ENCODE measurements at places on chromosomes 1 and 21.

- DNase-seq = peak; percentile 30
Measured at GRCh38 chr1:210294999-210295745, 33.5 kb upstream of the HHAT start.

GRCh38 chr1:229116114-229116513 lies 154.8 kb upstream of the RAB4A start:
- peak; percentile 79 for DNase-seq

DNA sequence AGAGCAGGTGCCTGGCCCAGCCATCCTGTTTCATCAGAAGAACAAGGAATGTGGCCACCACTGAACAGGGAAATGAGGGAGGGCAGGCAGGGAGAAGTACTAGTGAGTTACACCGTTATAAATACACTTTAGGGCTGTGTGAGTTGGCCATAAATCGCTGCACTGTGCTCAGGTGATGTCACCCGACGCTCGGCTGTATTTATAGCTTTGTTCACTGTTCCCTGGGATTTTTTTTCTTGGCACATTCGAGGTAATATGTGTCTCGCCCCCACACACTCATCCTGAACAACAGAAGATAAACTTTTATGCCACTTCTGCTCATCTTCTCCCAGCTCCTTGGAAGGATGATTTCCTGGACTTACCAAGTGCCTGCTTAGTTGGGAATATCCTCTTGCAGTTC lies 9.0 kb upstream of the KIRREL1 start:
- peak; percentile 49 for DNase-seq

- DNase-seq = no peak
Measured at GRCh38 chr1:93611668-93612067, 70.0 kb downstream of the BCAR3 start.

- DNase-seq = no peak
Measured at GRCh38 chr1:221643404-221644144, 98.3 kb downstream of the DUSP10 start.

- DNase-seq = no peak
Measured at GRCh38 chr1:114003431-114003830, 24.2 kb downstream of the OLFML3 start.

DNA sequence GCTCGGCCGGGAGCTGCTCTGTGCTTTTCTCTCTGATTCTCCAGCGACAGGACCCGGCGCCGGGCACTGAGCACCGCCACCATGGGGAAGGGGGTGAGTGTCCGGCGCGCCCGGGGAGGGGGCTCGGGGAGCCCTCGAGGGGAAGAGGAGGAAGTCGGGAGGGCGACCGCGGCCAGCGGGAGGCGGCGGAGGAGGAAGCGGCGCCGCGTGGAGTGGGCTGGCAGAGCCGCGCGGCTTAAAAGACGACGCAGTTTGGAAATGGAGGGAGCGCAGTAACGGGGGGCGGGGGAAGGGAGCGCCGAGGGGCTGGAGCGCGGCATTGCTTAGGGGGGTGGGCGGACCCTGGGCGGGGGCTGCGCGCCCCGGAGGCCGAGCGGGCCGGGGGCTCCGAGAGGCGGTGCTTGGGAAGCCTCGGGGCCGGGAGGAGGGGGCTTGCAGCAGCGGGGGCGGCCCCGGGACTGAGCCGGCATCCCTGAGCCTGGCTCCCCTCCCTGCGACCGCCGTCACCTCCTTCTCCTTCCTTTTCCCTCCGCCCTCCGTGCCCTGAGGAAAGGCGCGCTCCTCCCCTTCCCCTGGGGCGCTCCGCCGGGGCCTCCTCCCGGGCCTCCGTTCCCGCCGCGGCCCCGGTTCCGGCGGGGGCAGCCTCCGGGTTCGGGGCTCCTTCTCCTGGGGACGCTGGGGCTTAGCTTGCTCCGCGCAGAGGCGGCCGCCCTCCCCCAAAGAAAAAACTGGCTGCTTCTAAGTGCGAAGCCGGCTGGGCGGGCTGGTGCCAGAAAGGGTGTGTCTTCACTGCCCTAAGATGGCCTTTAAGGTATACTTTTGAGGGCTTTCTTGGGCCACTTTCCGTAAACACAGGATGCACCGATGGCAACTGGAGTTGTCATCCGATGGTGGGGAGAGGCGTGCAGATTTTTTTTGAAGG lies 648 bp downstream of the ATP1A1 start:
- peak; percentile 69 for DNase-seq

DNA sequence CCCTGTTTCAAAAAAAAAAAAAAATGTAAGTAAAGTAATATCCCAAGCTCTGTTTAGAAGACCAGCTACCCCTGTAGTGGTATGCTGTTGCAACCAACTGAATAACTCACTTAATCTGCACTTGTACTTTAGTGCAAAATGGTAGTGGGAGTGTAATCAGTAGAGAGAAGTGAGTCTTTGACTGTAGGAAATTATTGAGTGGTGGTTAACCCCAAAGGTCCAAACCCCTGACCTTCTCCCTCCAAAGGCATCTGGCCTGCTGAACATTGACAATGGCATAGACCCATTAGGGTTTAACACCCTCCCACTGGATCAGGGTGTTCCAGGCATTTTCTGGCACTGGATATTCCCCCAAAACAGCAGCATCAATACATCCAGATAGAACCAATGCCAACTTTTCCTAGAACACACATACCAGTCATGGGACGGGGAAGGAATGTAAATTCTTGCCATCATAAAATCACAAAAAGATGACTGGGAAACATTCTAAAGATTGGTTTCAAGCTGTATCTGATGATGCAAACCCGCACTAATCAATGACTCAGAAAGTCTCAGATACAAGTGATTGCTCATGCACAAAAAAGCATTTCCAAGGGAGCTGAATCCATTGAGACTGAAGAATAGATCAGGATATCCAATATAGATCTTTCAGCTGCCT lies 110.3 kb downstream of the MRPL39 start:
- DNase-seq = no peak

DNA sequence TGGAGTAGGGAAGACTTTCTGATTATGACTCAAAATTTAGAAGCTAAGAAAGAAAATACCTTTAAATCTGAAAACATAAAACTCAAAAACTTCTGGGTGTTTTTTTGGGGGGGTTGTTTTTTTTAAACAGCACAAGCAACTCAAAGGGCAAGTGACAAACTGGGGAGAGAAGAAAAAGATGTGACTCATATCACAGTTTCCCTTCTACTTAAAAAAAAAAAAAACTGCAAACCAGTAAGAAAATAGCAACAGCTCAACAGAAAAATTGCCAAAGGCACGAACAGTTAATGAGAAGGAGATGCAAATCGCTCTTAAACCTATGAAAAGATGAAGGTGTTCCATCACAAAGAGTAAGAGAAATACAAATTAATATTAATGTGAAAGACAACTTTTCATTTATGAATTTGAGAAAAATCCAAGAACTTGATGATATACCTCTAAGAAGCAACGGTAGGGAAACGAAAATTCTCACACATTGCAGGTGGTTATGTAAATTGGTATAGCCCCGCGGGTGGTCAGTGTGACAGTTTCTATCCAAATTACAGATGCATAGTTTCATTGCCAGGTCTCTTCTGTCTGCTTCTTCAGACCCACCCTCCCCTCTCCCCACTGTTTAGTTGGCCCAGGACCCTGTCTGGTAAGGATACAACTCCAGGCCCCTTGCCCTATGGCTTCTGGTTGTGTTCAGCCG lies 9.0 kb downstream of the IFNAR2 start:
- no peak for DNase-seq

DNA sequence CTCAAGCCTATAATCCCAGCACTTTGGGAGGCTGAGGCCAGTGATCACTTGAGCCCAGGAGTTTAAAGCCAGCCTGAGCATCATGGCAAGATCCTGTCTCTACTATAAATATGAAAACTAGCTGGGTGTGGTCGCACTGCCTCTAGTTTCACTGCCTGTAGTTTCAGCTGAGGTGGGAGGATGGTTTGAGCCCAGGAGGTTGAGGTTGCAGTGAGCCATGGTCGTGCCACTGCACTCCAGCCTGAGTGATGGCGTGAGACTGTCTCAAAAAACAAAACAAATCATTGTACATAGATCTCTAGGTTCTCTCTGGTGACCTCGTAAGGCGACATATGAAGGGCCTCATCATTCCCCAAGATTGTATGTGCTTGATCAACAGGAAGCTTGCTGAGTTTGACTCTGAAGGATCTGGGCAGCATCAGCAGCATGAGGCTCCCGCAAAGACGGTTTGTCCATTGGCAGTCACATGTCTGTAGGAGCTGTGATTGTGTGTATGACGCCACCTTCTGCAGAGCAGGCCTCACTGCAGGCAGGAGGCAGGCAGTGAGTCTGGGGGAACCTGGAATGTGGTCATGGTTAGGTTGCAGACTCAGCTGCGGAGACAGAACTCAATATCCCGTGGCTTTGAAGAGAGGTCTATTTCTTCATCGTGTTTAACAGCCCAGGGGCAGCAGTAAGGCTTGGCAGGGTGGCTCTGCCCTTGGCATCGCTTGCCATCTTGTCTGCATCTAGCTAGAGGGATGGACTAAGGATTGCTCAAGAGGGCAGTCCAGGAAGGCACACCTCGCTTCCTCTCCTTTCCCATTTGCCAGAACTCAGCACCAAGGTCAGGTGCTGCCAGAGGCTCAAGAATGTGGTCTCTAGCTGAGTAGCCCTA lies 14.0 kb downstream of the ATP5PO start:
- no peak for DNase-seq

GRCh38 chr1:35876988-35877387 lies 6.0 kb upstream of the AGO1 start:
- DNase-seq = no peak

DNA sequence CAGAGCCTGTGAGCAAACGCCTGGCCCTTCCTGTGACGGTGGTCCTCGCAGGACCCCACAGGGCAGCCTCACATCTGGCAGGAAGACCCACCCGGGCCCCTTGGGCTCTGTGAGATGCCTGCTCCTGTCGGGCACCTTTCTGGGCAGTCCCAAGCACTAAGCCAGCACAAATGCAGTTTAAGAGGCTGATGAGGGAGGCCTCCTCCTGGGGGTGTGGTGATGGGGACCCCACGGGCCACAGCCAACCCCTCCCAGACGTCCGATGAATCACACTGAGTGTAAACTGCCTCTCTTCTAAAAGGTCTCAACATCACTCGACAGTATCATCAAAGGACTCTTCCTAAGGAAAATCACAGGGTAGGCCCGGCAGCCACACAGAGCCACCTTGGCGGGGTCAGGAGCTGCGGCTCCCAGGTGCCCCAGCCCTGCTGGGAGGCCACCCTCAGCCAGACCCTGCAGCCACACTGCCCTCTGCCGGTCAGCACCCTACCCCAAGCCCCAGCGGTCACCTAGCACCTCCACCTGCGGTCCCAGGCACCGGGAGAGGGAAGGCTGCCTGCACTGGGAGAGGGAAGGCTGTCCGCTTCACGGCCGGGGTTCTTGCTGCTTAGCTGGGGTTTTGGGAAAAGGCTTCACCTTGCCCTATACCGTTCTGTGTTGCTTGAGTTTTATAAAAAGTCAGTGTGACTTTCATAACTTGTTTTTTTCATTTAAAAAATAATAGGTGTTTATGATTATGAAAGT lies 3.9 kb upstream of the PRKCZ start:
- DNase-seq = peak; percentile 77

DNA sequence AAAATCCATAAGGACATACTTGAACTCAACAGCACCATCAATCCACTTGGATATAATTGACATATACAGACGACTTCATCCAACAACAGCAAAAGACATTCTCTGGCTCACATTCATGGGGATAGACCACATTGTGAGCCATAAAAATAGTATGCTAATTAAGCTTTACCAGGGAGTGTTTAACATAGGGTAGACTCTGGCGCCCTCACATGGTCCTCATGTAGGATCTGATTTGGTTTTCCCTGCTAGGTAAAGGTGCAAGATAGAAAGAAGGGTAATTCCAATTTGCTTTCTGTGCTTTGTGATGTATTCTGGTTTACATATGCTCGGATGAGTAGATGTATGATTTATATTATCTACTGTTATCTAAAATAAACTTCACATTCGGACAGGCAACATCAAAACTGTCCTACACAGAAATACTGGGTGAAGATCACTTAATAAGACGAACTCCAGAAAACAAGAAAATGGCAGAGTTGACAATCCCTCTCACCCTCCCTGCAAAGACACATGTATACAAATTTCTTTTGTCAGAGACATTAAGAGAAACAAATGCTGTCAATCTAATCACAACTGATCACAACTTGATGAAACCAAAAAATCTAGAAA lies 27.7 kb downstream of the CR1L start:
- peak; percentile 58 for DNase-seq

DNA sequence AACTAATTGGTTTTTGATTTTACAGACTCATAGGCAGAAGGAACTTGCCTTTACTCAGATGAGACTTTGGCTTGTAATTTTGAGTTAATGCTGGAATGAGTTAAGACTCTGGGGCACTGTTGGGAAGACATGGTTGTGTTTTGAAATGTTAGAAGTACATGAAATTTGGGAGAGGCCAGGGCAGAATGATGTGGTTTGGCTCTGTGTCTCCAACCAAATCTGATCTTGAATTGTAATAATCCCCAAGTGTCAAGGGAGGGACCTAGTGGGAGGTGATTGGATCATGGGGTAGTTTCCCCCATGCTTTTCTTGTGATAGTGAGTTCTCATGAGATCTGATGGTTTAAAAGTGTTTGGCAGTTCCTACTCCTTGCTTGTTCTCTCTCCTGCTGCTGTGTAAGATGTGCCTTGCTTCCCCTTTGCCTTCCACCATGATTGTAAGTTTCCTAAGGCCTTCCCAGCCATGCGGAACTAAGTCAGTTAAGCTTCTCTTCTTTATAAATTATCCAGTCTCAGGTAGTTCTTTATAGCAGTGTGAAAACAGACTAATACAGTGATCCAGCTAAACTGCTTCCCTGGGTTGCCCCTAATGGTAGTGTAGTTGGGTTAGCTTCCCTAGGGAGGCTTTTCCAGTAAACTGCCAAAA lies 10.2 kb downstream of the CPT2 start:
- no peak for DNase-seq
